ENCODE measurements at places on chromosomes 11 and 22.

DNA sequence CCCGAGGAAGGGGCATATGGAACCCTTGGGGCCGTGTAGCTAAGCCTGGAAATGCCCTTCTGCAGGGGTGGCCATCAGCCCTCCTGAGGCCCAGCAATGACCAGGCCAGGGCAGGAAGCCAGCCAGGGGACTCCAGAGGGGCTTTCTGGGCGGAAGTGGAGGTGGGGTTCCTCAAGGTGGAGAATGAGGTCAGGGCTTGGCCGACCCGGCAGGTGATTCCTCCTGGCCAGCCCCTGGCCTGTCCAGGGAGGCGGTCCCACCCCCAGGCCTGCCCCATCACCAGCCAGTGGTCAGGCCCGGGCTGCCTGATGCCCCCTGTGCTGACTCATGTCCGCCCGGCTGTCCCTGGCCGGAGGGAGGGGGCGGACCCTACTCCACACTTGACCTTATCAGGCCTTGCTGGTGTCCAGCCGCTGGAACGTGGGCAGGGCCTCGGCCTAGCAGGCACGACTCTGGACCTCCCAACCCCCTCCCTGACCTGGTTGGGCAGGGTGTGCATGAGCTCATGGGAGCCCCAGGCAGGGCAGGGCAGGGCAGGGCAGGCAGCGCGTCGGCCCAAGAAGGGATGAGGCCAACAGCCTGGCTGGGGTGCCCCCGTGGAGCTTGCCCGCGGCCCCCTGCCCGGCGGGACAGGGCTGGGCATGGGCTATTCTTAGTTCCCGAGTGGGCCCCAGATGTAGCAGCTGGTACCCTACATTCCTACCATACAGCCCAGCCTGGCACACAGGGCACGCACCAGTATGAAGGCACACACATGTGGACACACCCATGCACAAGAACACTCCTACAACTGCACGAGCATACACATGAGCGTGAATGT is 35.9 kb downstream of the RPL3 start:
- no peak for DNase-seq

DNA sequence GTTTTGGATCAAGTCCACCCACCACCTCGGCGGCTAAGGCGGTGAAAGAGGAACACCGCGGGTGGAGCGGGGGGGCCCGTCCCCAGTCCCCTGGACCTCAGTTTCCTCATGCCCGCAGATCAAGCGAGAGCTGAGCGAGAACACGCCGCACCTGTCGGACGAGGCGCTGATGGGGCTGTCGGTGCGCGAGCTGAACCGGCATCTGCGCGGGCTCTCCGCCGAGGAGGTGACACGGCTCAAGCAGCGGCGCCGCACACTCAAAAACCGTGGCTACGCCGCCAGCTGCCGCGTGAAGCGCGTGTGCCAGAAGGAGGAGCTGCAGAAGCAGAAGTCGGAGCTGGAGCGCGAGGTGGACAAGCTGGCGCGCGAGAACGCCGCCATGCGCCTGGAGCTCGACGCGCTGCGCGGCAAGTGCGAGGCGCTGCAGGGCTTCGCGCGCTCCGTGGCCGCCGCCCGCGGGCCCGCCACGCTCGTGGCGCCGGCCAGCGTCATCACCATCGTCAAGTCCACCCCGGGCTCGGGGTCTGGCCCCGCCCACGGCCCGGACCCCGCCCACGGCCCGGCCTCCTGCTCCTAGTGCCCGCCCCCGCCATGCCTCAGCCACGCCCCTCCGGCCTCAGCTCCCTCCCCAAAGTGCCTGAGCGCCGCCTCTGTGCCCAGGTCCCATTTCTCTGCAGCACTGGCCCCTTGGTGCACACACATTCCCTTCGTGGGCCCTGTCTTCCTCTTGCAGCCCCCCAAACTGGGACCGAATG is 12.7 kb downstream of the MAFF start:
- no peak for DNase-seq

GRCh38 chr22:30413745-30414524 is 11.6 kb upstream of the MTFP1 start:
- no peak for DNase-seq

GRCh38 chr11:18332891-18333290 is 10.5 kb downstream of the GTF2H1 start:
- no peak for DNase-seq

- no peak for DNase-seq
Observed at GRCh38 chr11:76889411-76889975, 28.8 kb downstream of the ACER3 start.

DNA sequence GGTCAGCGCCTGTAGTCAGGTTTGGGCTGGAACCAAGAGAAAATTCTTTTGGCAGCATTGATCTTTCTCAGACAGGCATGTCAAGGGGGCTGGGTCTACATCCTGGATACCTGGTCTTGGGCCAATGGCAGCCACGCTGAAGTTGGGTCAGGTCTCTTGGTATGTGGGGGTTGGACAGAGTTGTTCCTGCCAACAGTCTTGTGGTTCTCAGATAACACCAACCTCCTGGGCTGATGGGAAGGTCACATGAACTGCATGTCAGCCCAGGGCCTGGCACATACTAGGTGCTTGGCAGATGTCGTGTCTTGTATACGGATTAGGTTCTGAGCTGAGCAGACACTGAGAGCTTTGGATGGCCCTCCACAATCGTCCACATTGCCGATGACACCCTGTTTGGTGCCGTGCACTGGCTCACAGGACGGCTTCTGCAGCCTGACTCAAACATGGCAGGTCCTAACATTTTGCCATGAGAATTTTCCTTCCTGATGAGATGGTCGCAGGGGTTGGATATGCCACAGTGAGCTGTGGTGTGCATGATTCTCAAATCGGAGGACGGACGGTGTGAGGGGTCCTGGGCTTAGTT is 42.0 kb downstream of the FBLN1 start:
- no peak for DNase-seq

DNA sequence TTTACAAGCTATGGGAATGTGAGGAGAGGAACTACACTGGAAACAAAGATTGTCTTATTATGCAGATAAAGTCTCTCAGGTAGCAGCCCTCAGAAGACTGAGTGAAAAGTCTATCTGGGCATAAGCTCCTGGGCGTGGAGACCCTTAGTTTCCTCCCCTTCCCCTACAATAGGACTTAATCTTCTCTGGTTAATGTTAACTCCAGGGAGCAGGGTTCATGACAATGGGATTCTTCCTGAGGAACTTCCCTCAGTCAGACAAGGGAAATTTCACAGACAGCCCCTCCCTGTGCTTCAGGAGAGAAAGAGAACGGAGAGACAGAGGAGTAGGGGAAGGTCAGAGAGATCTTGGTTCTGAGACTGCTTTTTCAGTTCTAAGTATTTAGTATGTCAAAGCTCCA is 1428.6 kb downstream of the LRRC4C start:
- no peak for DNase-seq

DNA sequence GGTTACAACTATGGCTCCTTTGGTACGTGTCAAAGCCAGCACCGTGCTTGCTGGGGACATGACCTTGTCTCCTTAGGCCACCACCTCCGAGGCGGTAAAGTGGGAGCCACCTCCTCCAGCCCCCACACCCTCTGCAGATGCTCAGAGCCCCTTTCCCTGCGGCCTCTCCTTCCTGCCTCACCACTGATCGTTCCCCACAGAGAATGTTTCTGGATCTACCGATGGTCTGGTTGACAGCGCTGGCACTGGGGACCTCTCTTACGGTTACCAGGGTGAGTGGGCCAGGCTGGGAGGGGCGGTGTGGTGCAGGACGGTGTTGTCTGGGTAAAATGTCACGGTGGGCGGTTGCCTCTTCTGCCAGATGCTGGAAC is 8.9 kb downstream of the SIDT2 start:
- DNase-seq = no peak

DNA sequence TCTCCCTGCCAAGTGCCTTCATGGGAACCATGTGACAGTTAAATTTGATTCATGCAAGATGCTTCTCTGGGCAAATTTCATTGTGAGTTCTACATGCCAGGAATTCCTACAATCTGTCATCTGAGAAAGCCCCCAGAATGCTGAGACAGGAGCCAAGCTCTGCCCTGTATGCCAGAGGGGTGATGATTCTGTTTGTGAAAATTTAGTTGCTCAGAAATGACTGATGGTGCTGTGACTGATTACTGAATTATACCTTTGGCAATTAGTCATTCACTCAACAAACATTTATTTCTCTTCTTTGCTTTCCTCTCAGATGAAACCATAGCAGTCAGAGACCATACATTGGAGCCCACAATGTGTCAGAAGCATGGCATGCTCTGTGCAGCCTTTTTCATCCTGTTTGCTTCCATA is 69.0 kb upstream of the ZBED5 start:
- no peak for DNase-seq

GRCh38 chr11:19444231-19444630 is 203.5 kb upstream of the E2F8 start:
- no peak for DNase-seq

DNA sequence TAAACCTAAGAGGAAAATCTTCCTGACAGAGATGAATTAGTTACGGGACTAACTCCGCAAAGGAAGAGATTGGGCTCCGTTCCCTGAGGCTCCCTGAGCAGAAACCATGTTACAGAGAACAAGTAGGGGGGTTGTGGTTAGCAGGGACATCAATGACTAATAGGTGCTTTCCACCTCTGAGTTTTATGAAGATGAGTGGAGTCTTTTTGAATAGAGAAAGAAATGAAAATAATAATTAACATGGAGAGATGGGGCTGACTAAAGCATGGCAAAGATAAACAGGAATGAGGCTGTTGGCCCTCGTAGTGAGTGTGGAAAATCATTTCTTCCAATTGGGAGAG is 47.5 kb upstream of the PICALM start:
- DNase-seq = no peak

- no peak for DNase-seq
Observed at GRCh38 chr11:66146940-66147339, 76.9 kb downstream of the PACS1 start.

- DNase-seq = no peak
Observed at GRCh38 chr22:44341431-44342346, 28.9 kb upstream of the SHISAL1 start.

- no peak for DNase-seq
Observed at GRCh38 chr11:75059299-75059698, 37.4 kb downstream of the OR2AT4 start.

GRCh38 chr11:76916712-76917111 is 56.0 kb downstream of the ACER3 start:
- DNase-seq = no peak

- no peak for DNase-seq
Observed at GRCh38 chr22:37043209-37043827, 8.2 kb upstream of the KCTD17 start.

GRCh38 chr11:67268081-67268961 is 2.0 kb downstream of the GRK2 start:
- DNase-seq = no peak

DNA sequence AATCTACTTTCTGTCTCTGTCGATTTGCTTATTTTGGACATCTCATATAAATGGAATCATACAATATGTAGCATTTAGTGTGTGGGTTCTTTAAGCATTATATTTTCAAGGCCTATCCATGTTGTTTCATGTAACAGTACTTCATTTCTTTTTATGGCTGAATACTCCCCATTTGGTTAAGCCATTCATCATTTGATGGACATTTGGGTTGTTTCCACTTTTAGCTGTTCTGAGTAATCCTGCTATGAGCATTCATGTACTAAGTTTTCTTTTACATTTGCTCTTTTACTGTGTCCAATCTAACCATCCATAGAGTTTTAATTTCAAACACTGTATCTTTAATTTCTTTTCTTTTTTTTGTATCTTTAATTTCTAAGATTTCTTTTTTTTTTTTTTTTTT is 55.6 kb upstream of the SPTBN2 start:
- no peak for DNase-seq

DNA sequence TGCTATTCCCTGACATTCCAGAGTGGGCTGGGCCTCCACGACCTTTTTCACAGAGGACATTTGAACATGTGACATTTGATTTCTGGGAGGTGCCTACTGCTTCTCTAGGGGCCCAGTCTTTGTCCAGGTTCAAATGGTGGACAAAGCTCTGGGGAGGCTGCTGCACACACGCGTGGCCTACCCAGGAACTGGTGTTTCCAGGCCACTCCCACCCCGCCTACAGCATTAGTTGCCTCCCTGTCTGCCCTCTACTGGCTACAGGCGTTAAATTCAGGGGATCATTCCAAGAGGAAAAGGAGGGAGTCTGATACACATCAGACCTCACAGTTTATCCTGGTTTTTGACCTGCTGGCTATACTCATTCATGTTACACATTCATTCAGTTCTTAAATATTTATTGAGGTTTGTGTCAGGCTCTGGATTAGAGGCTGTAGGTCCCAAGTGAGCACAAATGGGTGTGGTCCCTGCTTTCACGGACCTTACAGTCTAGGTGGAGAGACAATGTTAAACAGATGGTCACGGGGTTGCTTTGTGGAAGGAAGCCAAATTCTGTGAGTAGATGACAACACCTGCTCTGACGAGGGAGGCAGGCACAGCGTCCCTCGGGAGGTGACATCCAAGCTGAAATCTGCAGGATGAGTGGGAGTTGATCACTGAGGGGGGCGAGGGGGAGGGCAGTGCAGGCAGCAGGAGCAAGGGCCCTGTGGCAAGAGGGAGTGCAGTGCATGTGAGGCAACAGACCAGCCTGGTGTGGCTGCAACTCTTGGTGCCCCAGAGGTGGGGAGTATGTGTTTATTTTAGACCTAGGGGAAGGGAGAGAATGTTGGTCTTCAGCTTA is 11.8 kb downstream of the TUB start:
- DNase-seq = no peak

GRCh38 chr22:47622541-47622940 is 860.1 kb downstream of the TBC1D22A start:
- no peak for DNase-seq

- DNase-seq = no peak
Observed at GRCh38 chr11:2526808-2527381, 82.1 kb downstream of the KCNQ1 start.

DNA sequence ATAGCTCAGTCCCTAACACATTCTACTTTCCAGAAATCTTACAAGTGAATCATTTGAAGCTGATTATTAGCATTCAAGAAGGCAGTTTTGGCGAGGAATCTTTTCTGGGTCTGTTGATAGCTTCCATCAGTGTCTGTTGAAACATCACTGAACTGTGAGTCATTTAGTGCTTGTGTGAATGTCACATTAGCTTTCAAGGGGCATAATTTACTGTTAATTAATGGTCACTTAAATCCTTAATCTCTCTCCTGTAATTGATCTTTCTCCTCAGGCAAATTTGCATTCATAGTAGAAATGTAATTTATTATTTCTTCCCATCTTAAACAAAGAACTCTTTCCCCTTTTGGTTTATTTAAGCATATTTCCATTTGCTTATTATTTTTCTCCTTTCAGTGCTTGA is 2.6 kb downstream of the HTR3B start:
- DNase-seq = no peak

GRCh38 chr11:45937916-45938315 is 15.5 kb downstream of the LARGE2 start:
- DNase-seq = no peak

DNA sequence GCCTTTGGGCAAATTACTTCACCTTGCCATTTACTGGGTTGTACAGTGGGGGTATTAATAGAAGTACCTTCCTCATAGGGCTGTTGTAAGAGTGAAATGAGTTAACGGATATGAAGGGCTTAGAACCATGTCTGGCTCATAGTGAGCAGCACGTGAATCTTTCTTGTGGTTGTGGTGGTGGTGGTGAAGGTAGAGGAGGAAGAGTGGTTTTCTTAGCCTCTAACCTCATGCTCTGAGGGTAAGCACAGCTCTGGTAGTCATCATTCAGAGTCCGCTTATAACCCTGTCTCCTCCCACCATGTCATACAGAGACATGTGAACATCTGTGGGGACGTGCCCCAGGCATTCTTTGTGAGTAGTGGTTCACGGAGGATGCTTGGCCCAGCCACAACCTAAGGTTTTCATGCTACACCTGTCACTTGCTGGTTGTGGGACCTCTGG is 43.6 kb downstream of the TEAD1 start:
- no peak for DNase-seq

- DNase-seq = no peak
Observed at GRCh38 chr11:9941991-9942390, 278.1 kb downstream of the SWAP70 start.
